ENCODE measurements at places on chromosomes 13 and 19. TPM values are rescaled to one million over a fixed set of nuclear protein-coding genes. Genes with fewer than 3 reads are reported as not detected.

ACTL9 gene
- total RNA-seq = not detected

IZUMO2 gene
- total RNA-seq = not detected

ERICH4 gene
- total RNA-seq = not detected

ZNF790 gene
- 0.23 TPM for total RNA-seq

TRPC4 gene
- not detected for total RNA-seq

DIRAS1 gene
- total RNA-seq = 3.7 TPM

TLE2 gene
- total RNA-seq = 2.2 TPM

LRRC4B gene
- total RNA-seq = 0.97 TPM

FAM83E gene
- 0.29 TPM for total RNA-seq

CEACAM6 gene
- 20.6 TPM for total RNA-seq

ZAR1L gene
- total RNA-seq = not detected

SPPL2B gene
- 12.8 TPM for total RNA-seq

YJEFN3 gene
- 2.2 TPM for total RNA-seq

ATP4A gene
- not detected for total RNA-seq

CD79A gene
- total RNA-seq = 0.91 TPM

LGALS14 gene
- not detected for total RNA-seq

NLRP4 gene
- not detected for total RNA-seq

PLPP2 gene
- total RNA-seq = 81.0 TPM

OR10H1 gene
- not detected for total RNA-seq

PEX11G gene
- 1.9 TPM for total RNA-seq

All from A549 treated with GW870086 at 1 μM for 4 hours (cell line).